Muscle of leg (tissue), 16 donors: ENCODE measurements at places on chromosomes 5 and 9. TPM values are rescaled to one million over a fixed set of nuclear protein-coding genes. Genes with fewer than 3 reads are reported as not detected.

DNA sequence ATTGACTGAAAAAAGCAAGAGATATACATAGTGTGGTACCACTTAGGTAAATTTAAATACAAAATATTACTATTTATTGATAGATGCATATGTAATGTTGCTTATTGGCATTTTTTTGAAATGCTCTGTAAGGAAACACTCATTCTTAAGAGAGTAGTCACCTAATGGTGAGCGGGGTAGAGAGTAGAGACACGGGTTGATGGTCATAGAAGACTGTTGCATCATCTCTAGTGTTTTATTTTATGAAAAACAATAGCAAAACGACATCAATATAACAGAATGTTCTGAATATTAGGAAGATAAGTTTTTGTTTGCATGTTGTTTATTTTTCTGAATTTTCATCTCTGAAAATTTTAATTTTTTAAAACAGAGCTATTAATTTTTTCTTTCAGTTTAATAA is 4.0 kb downstream of the SRP19 start:
- no peak overlapping the region for H3K27ac ChIP-seq
- no peaks in the 10 kb centered on the region for H3K27me3 ChIP-seq
- H3K4me1 ChIP-seq: peaks cover 13% of the 10 kb centered on the region

- H3K4me1 ChIP-seq: peaks cover 24% of the 10 kb centered on the region
- peak; percentile 98 for DNase-seq
- H3K27me3 ChIP-seq: no peaks in the 10 kb centered on the region
- H3K27ac ChIP-seq: peak overlapping the region; percentile 95
- peaks cover 39% of the 10 kb centered on the region for H3K36me3 ChIP-seq
- no peak overlapping the region for H3K4me3 ChIP-seq
Measured at GRCh38 chr9:81613002-81613812, 76.1 kb downstream of the TLE1 start.

- no peak overlapping the region for H3K27ac ChIP-seq
- no peak for DNase-seq
- peaks cover 8% of the 10 kb centered on the region for H3K36me3 ChIP-seq
- H3K27me3 ChIP-seq: peaks cover 3% of the 10 kb centered on the region
- peaks cover 26% of the 10 kb centered on the region for H3K4me1 ChIP-seq
- H3K4me3 ChIP-seq: no peak overlapping the region
Measured at GRCh38 chr9:126494264-126494663, 119.5 kb upstream of the LMX1B start.

- H3K4me1 ChIP-seq: no peaks in the 10 kb centered on the region
- DNase-seq: peak; percentile 13
- H3K27me3 ChIP-seq: no peaks in the 10 kb centered on the region
- H3K36me3 ChIP-seq: no peaks in the 10 kb centered on the region
Measured at GRCh38 chr5:64458948-64459347, 46.9 kb upstream of the RGS7BP start.

- H3K27me3 ChIP-seq: no peaks in the 10 kb centered on the region
- no peak overlapping the region for H3K4me3 ChIP-seq
- H3K4me1 ChIP-seq: no peaks in the 10 kb centered on the region
- no peak for DNase-seq
Measured at GRCh38 chr9:110856772-110857171, 181.5 kb downstream of the LPAR1 start.

- no peaks in the 10 kb centered on the region for H3K36me3 ChIP-seq
- no peak overlapping the region for H3K4me3 ChIP-seq
- no peaks in the 10 kb centered on the region for H3K27me3 ChIP-seq
- DNase-seq: peak; percentile 75
Measured at GRCh38 chr5:133147411-133147810, 95.6 kb downstream of the HSPA4 start.

DNA sequence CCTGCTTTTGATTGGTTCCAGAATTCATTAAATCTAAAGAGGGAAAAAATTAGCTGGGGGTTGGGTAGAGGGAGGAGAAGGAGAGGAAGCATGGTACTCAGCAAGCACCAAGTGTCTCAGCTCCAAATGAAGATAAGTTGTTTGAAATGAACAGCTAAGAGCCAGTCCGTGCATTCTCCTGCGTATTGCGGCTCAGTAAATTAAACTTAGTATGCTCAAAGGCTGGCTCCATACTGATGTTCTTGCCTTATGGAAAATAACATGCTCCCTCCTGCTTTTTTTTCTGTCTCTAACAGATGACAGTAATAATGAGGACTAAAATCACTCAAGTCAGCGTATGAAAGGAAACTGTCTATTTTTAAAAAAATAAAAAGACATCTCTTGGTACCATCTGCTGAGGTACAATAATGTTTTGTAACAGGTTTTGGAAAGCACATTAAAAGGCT is 161.0 kb downstream of the SPATA31D1 start:
- peaks cover 8% of the 10 kb centered on the region for H3K4me1 ChIP-seq
- no peaks in the 10 kb centered on the region for H3K36me3 ChIP-seq
- no peaks in the 10 kb centered on the region for H3K27me3 ChIP-seq
- DNase-seq: peak; percentile 63
- H3K27ac ChIP-seq: peak overlapping the region; percentile 33
- no peak overlapping the region for H3K4me3 ChIP-seq

- no peak overlapping the region for H3K4me3 ChIP-seq
- no peaks in the 10 kb centered on the region for H3K36me3 ChIP-seq
- H3K4me1 ChIP-seq: peaks cover 2% of the 10 kb centered on the region
- H3K27me3 ChIP-seq: no peaks in the 10 kb centered on the region
Measured at GRCh38 chr5:82754759-82755158, 322.4 kb downstream of the TMEM167A start.

DNA sequence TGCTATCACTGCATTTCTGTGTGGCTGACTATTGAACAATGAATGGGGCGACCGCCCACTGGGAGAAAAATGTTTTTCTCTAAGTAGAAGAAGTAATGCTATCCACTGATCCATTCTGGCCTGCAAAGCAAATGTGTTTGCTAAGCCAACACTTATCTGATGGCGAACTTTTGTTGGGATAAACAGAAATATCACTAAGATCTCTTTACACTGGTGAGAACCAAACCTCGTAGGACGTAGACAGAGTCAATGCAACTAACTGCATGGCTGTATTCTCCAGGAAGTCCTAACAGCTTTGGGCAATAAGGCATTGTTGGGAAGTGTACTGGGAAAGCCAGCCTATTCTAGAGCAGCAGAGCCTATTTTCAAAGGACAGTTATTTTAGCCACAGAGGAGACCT is 77.7 kb downstream of the ANKH start:
- no peaks in the 10 kb centered on the region for H3K27me3 ChIP-seq
- H3K4me1 ChIP-seq: no peaks in the 10 kb centered on the region
- H3K27ac ChIP-seq: no peak overlapping the region
- H3K4me3 ChIP-seq: no peak overlapping the region

DNA sequence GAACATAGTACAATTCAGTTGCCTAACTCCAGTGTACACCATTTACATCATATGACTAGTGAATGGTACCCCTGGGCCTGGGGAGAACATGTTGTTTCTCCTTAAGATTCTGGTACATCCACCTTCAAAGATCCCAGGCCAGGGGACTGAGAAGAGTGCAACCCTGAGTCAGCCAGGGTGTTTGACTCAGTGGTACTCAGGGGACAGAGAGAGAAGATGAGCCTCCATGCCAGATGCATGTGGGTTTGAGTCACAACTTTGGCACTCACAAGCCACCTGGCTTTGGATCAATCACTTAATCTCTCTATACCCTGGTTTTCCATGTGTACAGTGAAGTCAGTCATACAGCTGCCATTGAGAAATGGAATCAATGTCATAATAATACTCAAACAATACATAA is 53.7 kb downstream of the MAP1B start:
- DNase-seq: no peak
- no peak overlapping the region for H3K27ac ChIP-seq
- H3K4me3 ChIP-seq: no peak overlapping the region
- H3K36me3 ChIP-seq: peaks cover 2% of the 10 kb centered on the region
- no peaks in the 10 kb centered on the region for H3K27me3 ChIP-seq

GRCh38 chr5:173303878-173304590 is 24.2 kb downstream of the STC2 start:
- peaks cover 5% of the 10 kb centered on the region for H3K27me3 ChIP-seq
- peaks cover 25% of the 10 kb centered on the region for H3K4me1 ChIP-seq
- H3K36me3 ChIP-seq: no peaks in the 10 kb centered on the region

- no peak for DNase-seq
- no peak overlapping the region for H3K27ac ChIP-seq
- peaks cover 3% of the 10 kb centered on the region for H3K4me1 ChIP-seq
- H3K27me3 ChIP-seq: no peaks in the 10 kb centered on the region
Measured at GRCh38 chr5:15135661-15136060, 264.1 kb upstream of the ANKH start.

DNA sequence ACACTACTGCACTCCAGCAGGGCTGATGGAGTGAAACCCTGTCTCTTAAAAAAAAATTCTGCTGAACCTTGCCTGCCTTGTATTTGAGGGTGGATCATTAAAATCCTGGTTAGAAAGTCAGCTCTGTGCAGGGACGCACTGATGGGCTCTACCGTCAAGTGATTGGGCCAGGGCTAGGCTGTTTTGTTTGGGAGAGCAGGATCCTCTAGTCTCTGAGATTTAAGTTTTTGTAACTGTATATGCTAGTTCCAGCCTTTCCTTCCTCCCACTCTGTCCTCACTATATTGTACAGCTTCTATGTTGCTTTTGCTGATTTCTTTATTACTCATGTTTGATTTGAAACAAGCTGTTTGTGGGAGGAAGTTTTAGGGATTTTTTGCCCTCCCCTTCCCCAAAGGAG is 11.5 kb downstream of the DDX4 start:
- DNase-seq: peak; percentile 3
- no peak overlapping the region for H3K4me3 ChIP-seq
- no peaks in the 10 kb centered on the region for H3K36me3 ChIP-seq
- H3K27me3 ChIP-seq: no peaks in the 10 kb centered on the region
- no peaks in the 10 kb centered on the region for H3K4me1 ChIP-seq
- H3K27ac ChIP-seq: no peak overlapping the region

- no peak for DNase-seq
- no peaks in the 10 kb centered on the region for H3K27me3 ChIP-seq
- no peak overlapping the region for H3K4me3 ChIP-seq
Measured at GRCh38 chr5:149888280-149888679, 56.3 kb downstream of the PDE6A start.

DNA sequence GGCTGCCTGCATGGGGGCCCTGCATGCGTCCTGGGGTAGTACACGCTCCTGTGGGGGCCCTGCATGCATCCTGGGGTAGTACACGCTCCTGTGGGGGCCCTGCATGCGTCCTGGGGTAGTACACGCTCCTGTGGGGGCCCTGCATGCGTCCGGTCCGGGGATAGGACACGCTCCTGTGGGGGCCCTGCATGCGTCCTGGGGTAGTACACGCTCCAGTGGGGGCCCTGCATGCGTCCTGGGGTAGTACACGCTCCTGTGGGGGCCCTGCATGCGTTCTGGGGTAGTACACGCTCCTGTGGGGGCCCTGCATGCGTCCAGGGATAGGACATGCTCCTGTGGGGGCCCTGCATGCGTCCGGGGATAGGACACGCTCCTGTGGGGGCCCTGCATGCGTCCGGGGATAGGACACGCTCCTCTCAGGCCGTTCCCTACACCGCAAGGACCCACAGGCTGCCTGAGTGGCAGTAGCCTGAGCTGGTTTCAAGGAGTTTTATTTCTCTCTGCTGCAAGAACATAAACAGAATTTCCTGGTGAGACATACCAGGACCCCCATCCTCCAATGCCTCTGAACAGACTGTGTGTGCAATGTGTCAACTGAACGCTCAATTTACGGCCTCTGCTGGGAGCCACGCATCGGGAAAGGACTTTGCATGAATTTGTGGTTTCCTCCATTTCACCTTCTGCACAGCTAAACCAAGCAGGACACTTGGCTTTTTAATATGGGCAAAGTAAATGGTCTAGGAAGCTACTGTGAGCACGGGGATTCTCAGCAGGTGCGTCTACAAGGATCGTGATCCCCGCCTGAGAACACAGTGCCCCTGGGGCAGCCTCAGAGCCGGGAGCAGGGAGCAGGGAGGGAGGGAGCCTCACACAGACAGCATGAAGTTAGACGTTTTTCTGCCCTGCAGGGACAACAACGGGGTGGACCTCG is 48.9 kb upstream of the CLPTM1L start:
- no peak overlapping the region for H3K27ac ChIP-seq
- H3K4me1 ChIP-seq: no peaks in the 10 kb centered on the region
- DNase-seq: no peak
- H3K27me3 ChIP-seq: peaks cover 37% of the 10 kb centered on the region
- H3K4me3 ChIP-seq: no peak overlapping the region

The BAAT gene
- total RNA-seq: 0.66 TPM

The PCDHGA5 gene
- total RNA-seq: 2.3 TPM

The ABO gene
- 0.13 TPM for total RNA-seq

The GABRP gene
- total RNA-seq: 0.13 TPM

The TXN gene
- 75.1 TPM for total RNA-seq

The FBN2 gene
- total RNA-seq: 110 TPM

The AHRR gene
- total RNA-seq: 2.8 TPM

The GABRA6 gene
- total RNA-seq: not detected

The S1PR3 gene
- total RNA-seq: 14.7 TPM
